ENCODE measurements at places on chromosomes 2 and 18. TPM values are rescaled to one million over a fixed set of nuclear protein-coding genes. Genes with fewer than 3 reads are reported as not detected.

- DNase-seq = no peak
- peaks cover 38% of the 10 kb centered on the region for H3K36me3 ChIP-seq
- H3K4me3 ChIP-seq = no peak overlapping the region
- H3K4me1 ChIP-seq = peaks cover 18% of the 10 kb centered on the region
- no peak overlapping the region for H3K27ac ChIP-seq
- no peaks in the 10 kb centered on the region for H3K27me3 ChIP-seq
Observed at GRCh38 chr2:117820444-117820843, 6.0 kb downstream of the DDX18 start.

Gene TEKT4
- total RNA-seq = not detected

DNA sequence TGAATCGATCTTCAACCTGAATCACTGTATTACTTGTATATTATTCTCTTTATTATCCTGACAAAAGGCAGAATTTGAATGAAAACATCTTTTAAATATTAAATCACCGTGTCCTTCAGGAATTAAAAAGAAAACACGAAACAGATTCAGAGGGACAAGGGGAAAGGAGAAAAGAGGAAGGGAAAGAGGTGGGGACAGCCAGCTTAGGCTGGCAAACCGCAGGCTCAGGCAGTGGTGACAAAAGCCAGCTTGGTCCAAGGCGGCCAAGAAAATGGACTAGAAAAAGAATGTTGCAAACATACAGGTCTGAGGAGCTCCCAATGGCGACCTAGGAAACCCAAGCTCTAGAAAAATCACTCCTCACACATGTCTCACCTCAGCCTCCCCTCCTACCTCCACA, 6.8 kb downstream of the B4GALT6 start:
- H3K27ac ChIP-seq = no peak overlapping the region
- DNase-seq = no peak
- H3K4me3 ChIP-seq = no peak overlapping the region
- no peaks in the 10 kb centered on the region for H3K36me3 ChIP-seq
- H3K4me1 ChIP-seq = no peaks in the 10 kb centered on the region

GRCh38 chr18:32379891-32380290, 90.8 kb downstream of the GAREM1 start:
- DNase-seq = no peak
- H3K4me3 ChIP-seq = no peak overlapping the region
- no peak overlapping the region for H3K27ac ChIP-seq
- H3K36me3 ChIP-seq = no peaks in the 10 kb centered on the region
- H3K27me3 ChIP-seq = peaks cover 16% of the 10 kb centered on the region
- no peaks in the 10 kb centered on the region for H3K4me1 ChIP-seq

- no peaks in the 10 kb centered on the region for H3K4me1 ChIP-seq
- no peaks in the 10 kb centered on the region for H3K36me3 ChIP-seq
- no peak overlapping the region for H3K27ac ChIP-seq
- no peaks in the 10 kb centered on the region for H3K27me3 ChIP-seq
Observed at GRCh38 chr2:22691666-22692065, 693.3 kb upstream of the KLHL29 start.

DNA sequence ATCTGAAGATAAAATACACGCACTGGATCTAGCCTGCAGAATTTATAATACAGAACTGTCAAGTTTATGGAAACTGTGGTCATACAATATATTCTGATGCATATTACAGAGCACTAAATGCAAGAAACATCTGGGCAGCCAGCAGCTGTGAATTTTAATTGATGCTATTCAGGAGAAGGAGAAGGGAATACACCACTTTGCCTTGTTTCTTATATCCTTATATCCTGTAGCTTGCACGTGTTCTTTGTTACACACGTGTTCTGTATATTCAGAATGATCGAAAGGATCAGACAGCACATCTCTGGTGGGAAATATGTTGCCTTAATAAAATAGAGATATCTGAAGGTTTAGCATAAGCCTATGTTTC, 335.8 kb downstream of the AGPS start:
- DNase-seq = no peak
- peaks cover 10% of the 10 kb centered on the region for H3K4me1 ChIP-seq
- H3K27ac ChIP-seq = no peak overlapping the region
- no peak overlapping the region for H3K4me3 ChIP-seq
- H3K27me3 ChIP-seq = peaks cover 30% of the 10 kb centered on the region

DNA sequence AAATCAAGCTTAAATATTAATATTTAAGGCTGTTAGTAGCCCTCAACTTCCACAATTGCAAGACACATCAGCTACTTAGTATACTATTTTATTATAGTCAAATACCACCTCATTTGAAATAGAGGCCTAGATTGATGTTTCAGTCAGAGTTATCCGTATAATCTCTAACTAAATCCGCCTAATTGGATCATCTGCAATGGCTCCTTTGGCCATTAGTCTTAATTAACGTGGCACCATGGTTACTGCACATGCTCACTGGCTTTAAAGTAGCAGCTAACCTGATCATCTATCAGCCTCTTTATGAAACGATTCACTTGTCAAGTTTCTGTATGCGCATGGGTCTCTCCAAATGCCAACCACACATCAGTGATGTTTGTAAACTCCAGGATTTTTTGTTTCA, 112.3 kb downstream of the COLEC12 start:
- no peak overlapping the region for H3K4me3 ChIP-seq
- H3K4me1 ChIP-seq = peaks cover 3% of the 10 kb centered on the region
- peaks cover 34% of the 10 kb centered on the region for H3K27me3 ChIP-seq
- H3K36me3 ChIP-seq = no peaks in the 10 kb centered on the region
- DNase-seq = no peak

DNA sequence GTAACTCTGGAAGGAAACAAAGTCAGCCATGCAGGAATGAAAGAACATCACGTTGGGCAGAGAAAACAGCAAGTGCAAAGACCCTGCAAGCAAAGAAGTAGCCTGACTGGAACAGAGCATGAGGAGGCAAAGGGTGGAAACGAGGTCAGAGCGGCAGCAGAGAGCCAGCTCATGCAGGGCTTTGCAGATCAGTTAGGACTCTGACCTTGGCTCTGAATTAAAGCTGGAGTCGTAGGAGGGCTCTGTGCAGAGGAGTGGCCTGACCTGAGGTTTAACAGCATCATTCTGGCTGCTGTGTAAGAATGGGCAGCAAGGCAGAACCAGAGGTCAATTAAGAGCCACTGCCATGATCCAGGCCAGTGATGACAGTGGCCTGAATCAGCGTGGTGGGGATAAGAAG, 220.7 kb downstream of the PRKCE start:
- H3K27ac ChIP-seq = no peak overlapping the region
- H3K4me3 ChIP-seq = no peak overlapping the region
- H3K4me1 ChIP-seq = peaks cover 31% of the 10 kb centered on the region
- peaks cover 28% of the 10 kb centered on the region for H3K36me3 ChIP-seq
- H3K27me3 ChIP-seq = no peaks in the 10 kb centered on the region

Gene FEZ2
- 22.8 TPM for total RNA-seq

- no peak for DNase-seq
- H3K4me1 ChIP-seq = no peaks in the 10 kb centered on the region
- no peaks in the 10 kb centered on the region for H3K36me3 ChIP-seq
- H3K27ac ChIP-seq = no peak overlapping the region
- H3K4me3 ChIP-seq = no peak overlapping the region
Observed at GRCh38 chr2:214320211-214320610, 90.6 kb upstream of the VWC2L start.

Gene MTCL1
- 0.69 TPM for total RNA-seq

DNA sequence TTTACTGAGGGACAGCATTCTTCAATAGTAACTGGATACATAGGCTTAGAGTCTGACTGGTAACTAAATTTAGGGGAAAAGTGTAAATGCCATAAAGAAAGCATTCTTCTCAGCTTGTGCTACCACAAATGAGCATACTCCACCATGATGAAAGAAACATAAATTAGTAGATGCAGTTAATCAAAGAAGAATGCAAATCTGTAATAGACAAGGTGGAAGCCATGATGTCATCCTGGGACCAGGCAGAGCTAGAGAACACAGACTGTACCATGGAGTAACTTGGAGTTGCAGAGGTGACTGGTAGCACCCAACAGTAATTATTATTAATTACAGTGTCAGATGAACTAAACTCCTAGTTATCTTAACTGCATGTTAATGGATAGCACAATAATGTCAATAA, 51.7 kb downstream of the RBKS start:
- H3K27me3 ChIP-seq = no peaks in the 10 kb centered on the region
- DNase-seq = no peak
- no peaks in the 10 kb centered on the region for H3K4me1 ChIP-seq
- H3K27ac ChIP-seq = no peak overlapping the region

Gene SPHKAP
- total RNA-seq = not detected

Gene NTSR2
- not detected for total RNA-seq

Gene L3MBTL4
- total RNA-seq = 0.08 TPM

DNA sequence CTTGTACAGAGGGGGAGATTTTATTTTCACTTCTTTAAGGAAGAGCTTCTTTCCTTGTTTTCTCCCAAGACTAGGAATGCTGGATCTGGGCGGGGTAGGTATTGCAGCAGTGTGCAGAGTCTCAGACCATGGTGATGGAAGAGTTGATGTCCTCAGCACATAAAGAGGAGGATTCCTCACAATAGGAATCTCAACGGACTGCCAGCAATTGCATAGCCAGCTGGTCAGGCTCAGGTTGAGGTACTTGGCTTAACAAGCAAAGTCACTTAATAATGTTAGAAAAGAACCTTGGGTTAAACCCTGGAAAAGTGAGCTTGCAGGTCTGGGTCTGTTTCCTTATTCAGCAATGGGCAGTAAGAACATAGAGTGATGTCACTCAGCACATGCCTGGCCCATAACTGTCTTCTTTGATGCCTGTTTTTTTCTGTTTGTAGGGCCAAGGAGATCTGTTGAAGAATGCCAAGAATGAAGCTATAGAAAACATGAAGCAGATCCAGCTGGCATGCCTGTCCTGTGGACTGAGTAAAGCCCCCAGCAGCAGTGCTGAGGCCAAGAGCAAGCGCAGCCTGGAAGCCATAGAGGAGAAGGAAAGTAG, 342.1 kb downstream of the PLCL1 start:
- no peak overlapping the region for H3K27ac ChIP-seq
- no peaks in the 10 kb centered on the region for H3K36me3 ChIP-seq
- DNase-seq = no peak

DNA sequence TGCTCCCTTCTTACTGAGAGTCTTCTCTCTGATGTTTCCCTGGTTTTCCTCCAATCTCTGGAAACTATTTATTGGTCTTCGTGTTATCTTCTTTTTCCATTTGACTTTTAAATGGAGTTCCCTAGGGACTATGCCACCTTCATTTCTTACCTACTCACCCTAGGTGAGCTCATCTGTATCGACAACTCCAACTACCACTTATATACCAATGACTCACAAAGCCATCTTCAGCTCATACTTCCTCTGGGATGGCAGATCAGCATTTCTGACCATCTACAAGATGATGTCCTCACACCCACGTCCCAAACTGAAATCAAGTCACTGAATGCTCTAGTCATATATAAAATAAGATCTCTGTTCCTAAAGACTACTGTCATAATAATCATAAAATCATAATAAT, 40.6 kb downstream of the CFAP210 start:
- peaks cover 48% of the 10 kb centered on the region for H3K27me3 ChIP-seq
- H3K4me3 ChIP-seq = no peak overlapping the region
- H3K27ac ChIP-seq = no peak overlapping the region
- DNase-seq = no peak
- H3K36me3 ChIP-seq = no peaks in the 10 kb centered on the region

Measured in activated naive CD8-positive, alpha-beta T cell treated with anti-CD3 and anti-CD28 coated beads, Interleukin-2, amount 10 ng/mL, durations not matched to agents 7 days and 5 days (primary cell).